ENCODE measurements at places on chromosomes 12 and 14. TPM values are rescaled to one million over a fixed set of nuclear protein-coding genes. Genes with fewer than 3 reads are reported as not detected.

Gene NGB
- not detected for total RNA-seq

Gene KCNK10
- total RNA-seq, result not detected

Gene APOF
- total RNA-seq, result not detected

Gene ADGRD1
- 0.56 TPM for total RNA-seq

Gene FAR2
- not detected for total RNA-seq

Gene CDH24
- total RNA-seq, result 5.2 TPM

Gene TIMELESS
- total RNA-seq, result 37.0 TPM

Gene DNAL1
- 9.1 TPM for total RNA-seq

Gene CTSG
- total RNA-seq, result not detected

Gene P2RX7
- total RNA-seq, result not detected

Gene SDR9C7
- total RNA-seq, result not detected

Gene LRRIQ1
- total RNA-seq, result 0.80 TPM

Gene GNPNAT1
- total RNA-seq, result 47.2 TPM

Gene PRB2
- total RNA-seq, result not detected

Gene CCDC175
- not detected for total RNA-seq

Gene B3GNT4
- 0.54 TPM for total RNA-seq

Gene MFAP5
- 0.14 TPM for total RNA-seq

Gene RPGRIP1
- 0.23 TPM for total RNA-seq

Gene SYCP3
- not detected for total RNA-seq

Gene PLEKHD1
- 0.04 TPM for total RNA-seq

Gene KRT74
- total RNA-seq, result not detected

Gene VSIG10
- 18.5 TPM for total RNA-seq

Gene DUSP6
- 8.6 TPM for total RNA-seq

Gene KRT83
- total RNA-seq, result 6.5 TPM

Gene SYNDIG1L
- not detected for total RNA-seq

Gene DIO2
- total RNA-seq, result 6.5 TPM

Gene IL23A
- total RNA-seq, result 1.0 TPM

Gene OTUB2
- 3.8 TPM for total RNA-seq

Gene ATP2B1
- total RNA-seq, result 54.1 TPM

Gene EEF1AKMT3
- 6.2 TPM for total RNA-seq

Gene DMAC2L
- 11.0 TPM for total RNA-seq

Gene NID2
- total RNA-seq, result 26.3 TPM

Gene BRMS1L
- 16.3 TPM for total RNA-seq

Gene METTL1
- 55.6 TPM for total RNA-seq

Gene TEX52
- not detected for total RNA-seq

Gene PLD4
- total RNA-seq, result 0.06 TPM

Gene TGM1
- total RNA-seq, result 1.3 TPM

Gene C14orf132
- total RNA-seq, result 5.3 TPM

Gene TDRD9
- total RNA-seq, result not detected

Gene LRIG3
- total RNA-seq, result 5.4 TPM
